Gastrocnemius medialis (tissue), 4 donors: ENCODE measurements at places on chromosomes 4 and X. TPM values are rescaled to one million over a fixed set of nuclear protein-coding genes. Genes with fewer than 3 reads are reported as not detected.

Gene KDR
- total RNA-seq: 14.8 TPM

Gene ADGRG2
- total RNA-seq: not detected

DNA sequence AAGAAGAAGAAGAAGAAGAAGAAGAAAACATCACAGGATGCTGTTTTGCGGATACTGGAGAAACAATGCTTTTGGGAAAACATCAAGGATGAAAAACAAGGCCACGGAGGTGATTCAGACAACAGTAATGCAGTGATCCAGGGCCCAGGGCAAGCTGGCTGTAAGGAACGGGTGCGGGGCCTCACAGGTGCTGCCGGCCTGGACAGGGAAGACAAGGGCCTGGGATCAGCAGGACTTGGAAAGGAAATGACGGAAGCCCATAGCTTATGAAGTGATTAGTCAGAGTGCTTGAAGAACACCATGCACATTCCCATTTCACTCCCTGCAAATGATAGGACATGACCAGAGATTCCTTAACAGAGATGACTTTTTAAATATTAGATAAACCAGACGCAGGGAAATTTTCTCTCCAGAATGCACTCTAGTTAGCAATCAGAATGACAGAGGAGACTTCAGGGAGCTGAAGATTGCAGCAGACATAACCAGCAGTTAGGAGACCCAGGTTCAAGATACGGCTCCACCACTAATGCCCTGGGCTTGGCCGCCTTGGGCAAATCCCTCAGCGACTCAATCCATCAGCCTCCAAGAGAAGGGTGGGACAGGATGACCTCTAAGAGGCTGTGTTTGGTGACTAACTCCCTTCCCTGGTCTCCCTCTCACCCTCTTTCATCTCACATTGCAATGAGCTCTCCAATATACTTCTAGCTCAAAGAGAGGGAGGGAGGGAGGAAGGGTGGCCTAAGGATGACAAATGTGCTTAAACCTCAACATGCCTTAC, 54.1 kb downstream of the APBB2 start:
- H3K36me3 ChIP-seq: no peaks in the 10 kb centered on the region
- H3K4me1 ChIP-seq: peaks cover 9% of the 10 kb centered on the region
- H3K27me3 ChIP-seq: no peaks in the 10 kb centered on the region
- no peak overlapping the region for H3K4me3 ChIP-seq
- H3K27ac ChIP-seq: peak overlapping the region; percentile 23

Gene HPGD
- total RNA-seq: 3.2 TPM

DNA sequence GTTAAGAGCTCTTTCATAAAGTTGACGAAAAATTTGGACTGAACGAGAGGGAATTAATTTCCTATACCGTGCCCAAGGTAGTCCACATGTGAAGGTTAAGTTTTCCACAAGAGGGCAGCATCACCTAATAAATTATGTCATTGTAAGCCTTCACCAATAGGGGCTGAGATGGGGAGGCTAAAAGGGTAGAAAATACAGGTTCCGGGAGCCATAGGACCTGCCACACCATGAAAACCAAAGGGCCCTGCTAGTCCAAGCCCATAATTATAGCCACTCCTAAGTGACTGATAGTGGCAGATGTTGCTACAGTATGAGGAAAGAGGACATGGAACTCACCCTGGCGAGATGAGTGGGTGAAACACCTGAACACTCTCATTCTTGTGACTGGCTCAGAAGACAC, 122.2 kb downstream of the SHROOM4 start:
- H3K27ac ChIP-seq: no peak overlapping the region
- no peaks in the 10 kb centered on the region for H3K4me1 ChIP-seq
- DNase-seq: no peak
- H3K36me3 ChIP-seq: no peaks in the 10 kb centered on the region

GRCh38 chr4:101274888-101275752, 72.2 kb downstream of the PPP3CA start:
- H3K36me3 ChIP-seq: no peaks in the 10 kb centered on the region
- H3K27me3 ChIP-seq: no peaks in the 10 kb centered on the region
- no peak overlapping the region for H3K27ac ChIP-seq
- no peak overlapping the region for H3K4me3 ChIP-seq

DNA sequence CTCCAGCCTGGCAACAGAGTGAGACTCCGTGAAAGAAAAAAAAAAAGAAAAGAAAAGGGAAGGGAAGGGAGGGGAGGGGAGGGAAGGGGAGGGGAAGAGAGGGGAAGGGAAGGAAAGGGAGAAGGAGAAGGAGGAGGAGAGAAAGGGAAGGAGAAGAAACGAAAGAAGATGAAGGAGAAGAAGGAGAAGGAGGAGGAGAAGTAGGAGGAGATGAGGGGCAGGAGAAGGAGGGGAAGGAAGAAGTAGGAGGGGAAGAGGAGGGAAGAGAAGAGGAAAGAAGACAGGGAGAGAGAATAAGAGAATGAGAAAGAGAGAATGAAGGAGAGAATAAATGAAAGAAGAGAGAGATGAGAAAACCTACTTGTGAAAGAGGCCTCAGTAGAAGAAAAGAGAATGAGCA, 170.3 kb downstream of the DHRSX start:
- no peaks in the 10 kb centered on the region for H3K36me3 ChIP-seq
- no peaks in the 10 kb centered on the region for H3K27me3 ChIP-seq
- peak overlapping the region; percentile 52 for H3K27ac ChIP-seq

GRCh38 chrX:39808471-39808917, 289.3 kb downstream of the BCOR start:
- no peaks in the 10 kb centered on the region for H3K27me3 ChIP-seq
- DNase-seq: no peak
- no peak overlapping the region for H3K4me3 ChIP-seq
- H3K36me3 ChIP-seq: no peaks in the 10 kb centered on the region
- no peak overlapping the region for H3K27ac ChIP-seq
